Activated CD4-positive, alpha-beta T cell treated with anti-CD3 and anti-CD28 coated beads for 1 hour (primary cell): ENCODE measurements at places on chromosomes 12 and 14.

- no peak for DNase-seq
Observed at GRCh38 chr12:43840338-43840737, 4.5 kb downstream of the TMEM117 start.

DNA sequence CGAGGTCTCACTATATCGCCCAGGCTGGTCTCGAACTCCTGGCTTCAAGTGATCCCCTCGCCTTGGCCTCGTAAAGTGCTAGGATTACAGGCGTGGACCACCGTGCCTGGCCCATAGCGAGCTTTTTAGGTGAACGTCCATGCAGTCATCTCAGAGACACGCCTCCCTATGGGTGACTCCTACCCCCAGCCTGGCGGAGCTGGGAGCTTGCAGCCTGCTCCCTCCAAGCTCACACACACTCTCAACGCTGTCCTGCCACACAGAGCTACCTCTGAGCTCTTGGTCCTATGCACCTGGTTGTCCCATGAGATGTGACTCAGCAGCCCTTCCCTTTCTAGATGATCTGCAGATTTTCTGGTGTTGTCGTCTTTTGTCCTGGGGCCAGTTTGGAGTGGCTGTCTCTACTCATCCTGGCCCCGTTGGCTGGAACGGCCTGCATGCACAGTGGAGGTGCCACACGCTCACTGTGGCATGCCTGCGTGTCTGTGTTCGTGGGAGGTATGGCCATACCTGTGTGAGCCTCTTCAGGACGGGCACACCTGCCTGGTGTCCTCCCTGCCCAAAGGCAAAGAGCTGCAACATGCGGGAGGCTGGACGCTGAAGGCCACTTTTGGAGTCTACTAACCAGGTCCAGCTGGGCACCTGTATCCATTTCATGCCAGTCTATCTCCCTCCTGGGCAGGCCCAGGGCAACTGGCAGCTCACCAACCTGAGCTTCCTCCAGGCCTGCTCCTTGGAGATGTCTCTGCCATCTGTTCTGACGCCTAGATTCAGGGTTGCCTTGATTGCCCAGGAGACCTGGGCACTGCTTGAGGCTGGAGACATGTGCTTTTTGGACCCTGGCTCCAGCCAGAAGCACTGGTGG, 18.1 kb downstream of the CABP1 start:
- DNase-seq = no peak

DNA sequence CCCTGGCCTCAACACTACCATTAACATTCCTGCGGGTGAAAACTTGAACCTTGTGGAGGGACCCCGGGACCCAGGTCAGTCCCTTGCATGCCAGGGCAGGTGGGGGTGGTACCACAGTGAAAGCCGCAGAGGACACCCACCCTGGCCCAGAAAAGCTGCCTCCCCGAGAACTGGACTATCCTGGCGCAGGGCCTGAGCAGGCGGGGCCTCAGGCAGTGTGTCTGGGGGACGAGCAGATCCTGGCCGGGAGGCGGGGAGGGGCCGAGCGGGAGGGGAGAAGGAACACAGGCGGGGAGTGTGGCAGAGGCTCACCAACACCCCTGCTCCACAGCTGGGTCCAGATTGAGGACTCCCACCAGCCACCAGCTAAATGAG, 10.0 kb downstream of the AHNAK2 start:
- DNase-seq = no peak

- DNase-seq = no peak
Observed at GRCh38 chr14:69327507-69327906, 67.5 kb downstream of the GALNT16 start.

DNA sequence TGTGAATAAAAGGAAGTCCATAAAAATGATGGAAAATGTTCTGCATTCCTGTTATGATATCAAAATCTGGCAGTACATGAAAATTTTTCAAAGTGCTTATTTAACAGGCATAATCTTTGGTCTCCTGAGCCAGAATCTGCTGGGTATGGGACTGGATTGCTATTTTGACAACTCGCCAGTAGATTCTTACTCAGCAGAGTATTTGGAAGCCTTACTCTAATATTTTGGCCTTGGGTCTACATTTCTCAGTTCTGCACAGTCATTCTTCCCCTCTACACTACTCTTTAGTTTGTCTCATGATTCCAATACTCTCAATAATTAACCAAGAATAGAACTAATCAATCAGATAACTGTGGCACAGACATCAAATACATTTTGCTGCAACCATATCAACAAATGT, 1.1 kb upstream of the SLCO1B1 start:
- DNase-seq = no peak

DNA sequence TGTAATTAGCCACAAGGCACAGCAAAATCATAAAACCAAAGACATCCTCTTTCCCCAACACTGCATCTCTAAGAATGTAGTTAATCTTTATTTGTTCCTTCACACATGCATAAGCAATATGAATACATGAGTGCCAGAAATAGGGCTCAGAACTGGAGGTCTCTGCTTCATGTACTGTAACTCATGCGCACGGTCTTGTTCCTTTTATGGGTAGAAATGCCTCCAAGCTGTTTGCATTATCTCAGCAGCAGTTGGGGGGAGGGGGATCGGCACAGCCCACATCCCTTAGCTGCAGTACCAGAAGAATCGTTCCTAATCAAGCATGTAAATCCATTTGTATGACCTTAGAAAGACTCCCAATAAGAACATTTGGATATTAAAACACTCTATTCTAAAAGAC, 20.0 kb downstream of the RHOJ start:
- DNase-seq = no peak

GRCh38 chr12:6084261-6084968, 40.1 kb downstream of the VWF start:
- no peak for DNase-seq

DNA sequence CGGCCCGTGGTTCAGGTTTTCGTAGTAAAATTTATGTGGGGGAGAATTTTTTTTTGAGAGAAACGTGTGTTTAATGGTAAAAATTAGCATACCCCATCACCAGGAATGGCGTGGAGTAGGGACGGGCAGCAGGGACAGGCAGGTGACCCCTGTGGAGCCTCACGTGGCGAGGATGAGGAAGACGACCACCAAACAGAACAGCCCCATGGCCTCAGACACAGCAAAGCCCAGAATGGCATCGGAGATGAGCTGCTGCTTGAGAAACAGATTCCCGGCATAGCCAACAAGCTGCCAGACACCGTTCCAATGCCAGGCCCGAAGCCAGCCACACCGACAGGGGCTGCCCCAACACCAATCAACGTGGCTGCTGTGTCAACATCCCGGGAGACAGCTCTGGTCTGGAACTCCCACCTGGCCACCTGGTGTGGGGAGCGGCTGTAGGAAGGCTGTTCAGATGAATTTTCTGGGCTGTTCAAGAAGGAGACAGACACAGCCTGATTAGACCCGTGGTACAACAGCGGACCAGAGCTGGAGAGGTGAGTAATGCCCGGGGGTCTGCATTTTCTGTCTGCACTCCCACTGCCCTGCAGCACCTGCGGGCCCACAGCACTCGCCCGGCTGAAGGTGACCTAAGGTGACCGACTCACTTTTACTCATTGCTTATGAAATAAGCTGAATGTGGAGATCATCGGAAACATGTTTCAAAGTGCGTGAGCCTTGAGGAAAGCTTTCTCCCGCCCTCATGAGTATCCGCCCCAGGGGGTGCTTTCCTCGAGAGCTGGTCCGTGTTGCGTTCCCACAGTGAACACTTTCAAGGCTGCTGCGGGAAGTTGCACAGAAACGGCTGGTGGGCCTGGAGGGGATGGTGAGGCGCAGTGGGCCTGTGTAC, 10.6 kb downstream of the TMEM121 start:
- DNase-seq = no peak

DNA sequence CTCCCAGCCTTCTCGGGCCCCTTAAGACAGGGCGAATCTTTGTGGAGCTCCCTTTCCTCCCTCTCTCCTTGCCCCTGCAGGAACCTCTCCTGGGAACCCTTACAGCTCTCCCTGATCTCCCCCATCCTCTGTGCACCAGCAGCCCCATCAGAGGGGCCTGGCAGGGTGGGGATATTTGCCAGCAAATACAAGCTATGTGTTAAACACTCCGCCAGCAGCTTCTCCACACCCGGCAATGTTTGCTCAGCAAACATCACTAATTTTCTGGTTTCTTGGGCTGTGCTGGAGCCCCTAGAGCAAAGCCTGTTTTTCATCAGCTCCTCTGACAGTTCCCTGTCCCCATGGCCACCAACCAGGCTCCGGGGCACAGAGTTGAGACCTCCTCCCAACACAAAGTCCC, 147.5 kb upstream of the LHX5 start:
- no peak for DNase-seq

- no peak for DNase-seq
Observed at GRCh38 chr14:81408595-81408994, 8.5 kb upstream of the STON2 start.

GRCh38 chr14:21257394-21257909, 11.8 kb downstream of the HNRNPC start:
- DNase-seq = no peak

GRCh38 chr12:63919756-63920155, 75.3 kb downstream of the SRGAP1 start:
- DNase-seq = no peak

GRCh38 chr14:49306152-49306751, 279.9 kb downstream of the RPS29 start:
- DNase-seq = no peak

DNA sequence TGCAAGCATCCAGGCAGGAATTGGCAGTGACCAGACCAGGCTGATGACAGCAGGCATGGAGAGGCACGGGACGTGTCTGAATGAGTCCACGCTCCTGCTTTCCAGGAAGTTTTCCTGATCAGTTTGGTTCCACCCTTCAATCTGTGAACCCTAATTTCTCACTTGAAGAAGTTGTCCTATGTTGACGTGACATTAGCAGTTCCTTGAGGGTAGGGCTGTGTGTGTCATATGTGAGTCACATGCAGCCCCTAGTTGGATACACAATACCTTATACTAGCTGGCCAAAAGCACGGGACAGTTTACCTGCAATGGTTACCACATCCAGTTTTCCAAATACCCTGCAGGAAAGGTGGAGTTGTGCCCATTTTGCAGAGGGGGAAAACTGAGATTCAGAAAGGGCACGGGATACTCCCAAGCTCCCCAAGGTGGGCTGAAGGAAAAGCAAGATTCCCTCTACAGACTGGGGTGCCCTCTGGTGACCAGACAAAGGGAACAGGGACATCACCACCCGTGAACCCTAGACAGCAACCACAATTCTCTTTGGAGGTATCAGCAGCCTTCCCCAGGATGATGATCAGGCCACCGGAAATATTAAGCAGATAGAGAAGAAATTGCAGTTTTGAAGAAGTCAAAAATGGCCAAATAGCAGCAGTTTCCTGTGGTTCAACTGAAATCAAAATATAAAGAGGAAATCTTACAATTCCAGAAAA, 194.5 kb downstream of the PHETA1 start:
- no peak for DNase-seq

GRCh38 chr12:106134294-106134949, 4.3 kb downstream of the NUAK1 start:
- no peak for DNase-seq
